Activated T-helper 1 cell treated with Interleukin-2 at 50 U/mL for 16 hours (primary cell): ENCODE measurements at places on chromosomes 7 and 10.
A peak's percentile ranks its signal among the peaks of the same experiment; 100 is the strongest.

- DNase-seq, result no peak
Measured at GRCh38 chr10:693506-693905, 4.0 kb upstream of the DIP2C start.

GRCh38 chr7:33554046-33554445, 351.3 kb upstream of the BMPER start:
- no peak for DNase-seq

DNA sequence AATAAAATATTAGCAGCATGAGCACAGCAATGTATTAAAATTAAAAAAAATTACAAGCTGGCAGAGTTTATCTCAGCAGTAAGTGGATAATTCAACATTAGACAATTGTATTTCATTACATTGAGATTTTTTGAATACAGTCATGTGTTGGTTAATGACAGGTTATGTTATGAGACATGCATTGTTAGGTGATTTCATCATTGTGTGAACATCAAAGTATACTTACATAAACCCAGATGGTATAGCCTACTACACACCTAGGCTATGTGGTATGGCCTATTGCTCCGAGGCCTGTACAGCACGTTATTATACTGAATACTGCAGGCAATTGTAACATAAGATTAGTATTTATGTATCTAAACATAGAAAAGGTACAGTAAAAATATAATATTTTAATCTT, 29.7 kb downstream of the CCDC6 start:
- no peak for DNase-seq

DNA sequence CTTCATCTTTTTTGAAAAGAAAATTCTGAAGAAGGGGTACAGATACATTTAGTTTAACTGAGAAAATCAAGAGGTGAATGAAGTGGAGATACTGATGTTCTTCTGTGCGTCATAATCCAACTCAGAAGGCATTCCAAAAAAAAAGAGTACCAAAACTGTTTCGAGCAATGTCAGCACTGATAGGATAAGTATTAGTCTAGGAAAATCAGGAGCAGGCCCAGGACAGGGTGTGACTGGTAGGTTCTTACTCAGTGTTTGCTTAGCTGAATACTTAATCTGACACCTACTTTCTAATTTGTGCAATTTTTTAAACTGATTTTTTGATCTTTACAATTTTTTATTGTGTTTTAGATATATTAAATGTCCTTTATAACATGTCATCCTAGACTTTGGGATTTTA, 4.3 kb downstream of the BZW2 start:
- DNase-seq, result no peak

DNA sequence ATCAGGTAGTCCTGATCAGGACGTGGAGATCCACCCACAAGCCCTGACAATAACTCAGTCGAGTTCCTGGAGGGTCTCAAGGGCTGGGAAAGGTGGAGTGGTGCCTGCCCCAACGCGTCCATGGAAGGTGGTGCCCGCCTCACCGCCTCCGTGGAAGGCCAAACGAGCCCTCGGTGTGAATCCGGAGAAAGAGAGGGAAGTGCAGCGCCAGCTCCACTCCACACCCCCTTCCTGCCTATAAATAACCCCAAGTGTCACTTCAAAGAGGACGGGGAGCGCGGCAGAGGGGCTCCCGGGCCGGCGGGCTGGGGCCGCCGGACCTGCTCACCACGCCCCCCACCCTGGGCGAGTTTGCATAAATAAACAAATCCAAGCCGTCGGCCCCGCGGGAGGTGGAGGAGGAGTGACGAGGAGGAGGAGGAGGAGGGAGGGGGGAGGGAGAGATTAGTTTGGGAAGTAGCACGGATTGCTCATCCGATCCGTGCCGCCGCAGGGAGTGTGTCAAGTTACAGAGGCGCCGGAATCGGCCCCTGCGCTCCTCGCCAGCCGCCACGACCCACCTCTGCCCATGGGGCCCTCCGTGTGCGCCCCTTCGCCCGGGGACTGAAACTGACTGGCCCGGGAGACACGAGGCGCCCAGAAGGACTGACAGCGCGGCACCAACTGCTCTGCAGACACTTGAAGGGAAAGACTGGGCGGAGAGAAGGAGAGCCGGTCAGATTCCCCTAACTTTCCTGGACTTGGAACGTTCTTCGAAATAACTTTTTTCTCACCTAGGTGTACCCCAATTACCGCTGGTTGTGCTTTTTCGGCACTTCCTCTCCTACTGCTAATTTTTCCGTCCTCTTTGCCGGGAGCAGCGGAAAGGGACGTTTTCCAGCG, at the start of gene COL13A1:
Gene COL13A1 (plus strand): TSS at position 473 of the 882 bp plus-strand sequence. CDS start 518 bp downstream, outside the sequence.
- no peak for DNase-seq

GRCh38 chr10:119197921-119198320, 9.4 kb upstream of the GRK5 start:
- no peak for DNase-seq

DNA sequence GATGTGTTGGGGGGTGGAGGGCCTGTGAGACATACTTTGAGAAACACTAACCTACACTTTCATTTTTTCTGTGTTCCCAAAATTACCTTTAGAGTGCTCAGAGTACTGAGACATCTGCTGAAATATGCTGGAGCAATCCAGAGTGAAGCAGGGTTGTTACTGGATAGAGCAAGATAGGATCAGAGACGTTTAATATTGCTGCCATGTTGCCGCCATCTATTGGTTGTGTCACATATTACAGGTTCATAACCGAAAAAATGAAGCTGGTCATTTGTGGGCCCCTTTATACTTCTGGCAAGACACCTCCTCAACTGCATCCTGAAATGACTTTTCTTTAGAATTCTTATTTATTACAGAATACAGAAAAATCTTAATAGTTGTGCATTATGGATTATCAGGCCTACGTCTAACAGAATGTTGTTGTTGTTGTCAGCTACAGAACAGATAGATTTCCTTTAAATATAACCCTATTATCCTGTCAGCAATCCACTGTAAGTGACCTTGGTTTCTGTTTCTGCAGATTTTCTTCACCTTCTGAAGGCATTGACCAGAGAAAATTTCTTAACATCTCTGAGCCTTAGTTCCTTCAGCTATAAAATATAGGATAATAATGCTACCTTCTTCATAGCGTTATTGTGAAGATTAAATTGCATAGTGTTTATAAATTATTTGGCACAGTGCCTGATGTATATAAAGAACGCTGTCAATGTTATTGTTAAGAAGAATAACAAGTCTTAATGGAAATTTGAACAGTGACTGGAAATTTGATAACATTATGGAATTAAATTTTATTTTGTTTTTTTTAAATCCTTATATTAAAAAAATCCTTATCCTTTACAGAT, 16.2 kb upstream of the DLD start:
- no peak for DNase-seq

DNA sequence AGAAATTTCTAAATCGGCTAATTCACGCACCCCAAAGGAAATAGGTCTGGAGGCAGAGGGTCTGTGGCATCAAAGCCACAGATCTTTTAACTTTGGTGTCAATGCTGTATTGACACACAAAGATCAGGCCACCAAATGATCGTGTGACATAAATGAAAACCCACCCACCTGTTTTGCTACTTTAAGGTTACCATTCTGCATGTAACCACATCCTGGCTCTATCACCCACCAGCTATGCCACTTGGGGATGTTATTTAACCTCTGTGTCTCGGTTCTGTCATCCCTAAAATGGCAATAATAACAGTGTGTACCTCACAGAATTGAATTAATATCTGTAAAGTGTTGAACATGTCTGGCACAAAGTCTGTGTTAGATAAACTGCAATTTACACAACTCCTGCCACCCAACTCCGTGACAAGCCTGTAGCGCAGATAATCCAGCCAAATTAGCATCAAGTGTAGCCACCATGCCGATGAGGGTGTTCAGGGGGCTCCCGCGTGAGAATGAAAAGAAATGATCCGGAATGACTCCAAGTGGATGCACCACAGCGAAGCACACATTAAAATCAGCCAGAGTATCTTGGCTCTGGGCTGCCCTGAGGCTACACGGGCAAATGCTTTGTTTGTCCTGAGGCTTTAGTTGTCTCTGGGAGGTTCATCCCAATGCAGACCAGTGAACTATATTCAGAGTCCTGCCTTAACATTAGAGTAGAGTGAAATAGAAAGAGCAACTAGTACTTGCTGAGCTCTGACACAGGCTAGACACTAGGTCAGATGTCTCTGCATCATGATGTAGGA, 158.4 kb upstream of the NEBL start:
- no peak for DNase-seq

- DNase-seq, result no peak
Measured at GRCh38 chr7:21429786-21430574, 2.1 kb downstream of the SP4 start.

GRCh38 chr10:131081376-131081775, 230.1 kb downstream of the TCERG1L start:
- no peak for DNase-seq

DNA sequence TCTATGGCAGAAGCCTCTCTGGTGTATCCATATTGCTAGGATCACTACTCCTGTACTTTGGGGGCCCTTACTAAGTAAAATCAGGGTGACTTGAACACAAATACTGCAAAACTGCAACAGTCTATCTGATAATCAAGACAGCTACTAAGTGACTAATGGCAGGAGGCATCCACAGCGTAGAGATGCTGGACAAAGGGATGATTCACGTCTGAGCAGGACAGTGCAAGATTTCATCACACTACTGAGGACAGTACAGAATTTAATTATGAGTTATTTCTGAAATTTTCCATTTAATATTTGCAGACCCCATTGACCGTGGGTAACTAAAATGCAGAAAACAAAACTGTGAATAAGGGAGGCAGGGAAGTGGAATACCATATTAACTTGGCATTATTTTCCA, 10.4 kb downstream of the CUL2 start:
- DNase-seq, result no peak

- no peak for DNase-seq
Measured at GRCh38 chr7:36971515-36972139, 247.3 kb upstream of the AOAH start.

DNA sequence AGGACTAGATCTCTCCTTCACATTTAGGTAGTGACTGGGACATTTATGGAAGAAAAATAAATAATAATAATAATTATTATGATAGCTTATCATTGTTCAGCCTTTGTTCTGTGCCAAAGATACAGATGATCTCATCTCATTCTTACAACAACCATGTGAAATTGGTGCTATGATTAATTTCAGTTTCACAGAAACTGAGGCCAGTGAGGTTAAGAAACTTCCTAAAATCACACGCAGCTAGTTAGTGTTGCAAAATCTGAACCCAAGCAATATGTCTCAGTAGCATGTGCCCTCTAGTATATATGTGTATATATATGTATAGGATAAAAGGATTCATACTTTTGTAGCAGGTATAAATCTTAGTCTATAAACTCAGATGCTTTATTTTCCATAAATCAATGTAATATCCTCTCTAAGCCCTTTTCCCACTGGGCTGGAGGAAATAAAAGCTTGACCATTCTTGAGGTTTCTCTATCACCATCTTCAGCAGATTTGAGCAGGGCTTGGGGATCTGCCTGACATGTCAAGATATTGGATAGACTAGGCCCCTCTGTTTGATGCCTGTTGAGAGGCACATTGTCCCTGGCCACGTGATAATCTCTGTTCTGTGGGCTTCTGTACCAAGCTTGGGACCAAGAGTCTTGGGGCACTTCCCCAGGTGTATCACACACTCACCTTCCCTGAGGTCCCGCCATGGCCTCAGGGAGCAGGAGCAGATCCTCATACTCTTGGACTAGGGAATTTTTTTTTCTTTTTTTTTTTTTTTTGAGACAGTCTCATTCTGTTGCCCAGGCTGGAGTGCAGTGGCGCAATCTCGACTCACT, 172.6 kb upstream of the NRP1 start:
- no peak for DNase-seq

DNA sequence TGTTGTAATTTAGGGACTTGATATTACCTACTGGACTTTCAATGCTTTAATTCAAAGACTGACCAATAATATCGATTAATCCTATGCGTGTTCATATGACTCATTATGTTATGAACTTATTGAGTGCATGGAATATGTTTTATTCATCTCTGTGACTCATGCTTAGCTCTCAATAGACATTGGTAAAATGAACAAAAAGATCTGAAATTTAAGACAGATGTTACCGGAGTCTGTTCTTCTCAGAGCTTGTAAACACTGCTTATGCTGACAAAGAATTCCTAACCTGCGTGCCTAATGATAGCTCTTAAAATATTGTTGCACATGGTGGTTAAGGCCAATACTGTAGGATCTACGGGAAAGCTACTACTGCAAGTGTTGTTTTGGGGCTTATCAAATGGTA, 131.5 kb upstream of the ACBD5 start:
- DNase-seq, result no peak

DNA sequence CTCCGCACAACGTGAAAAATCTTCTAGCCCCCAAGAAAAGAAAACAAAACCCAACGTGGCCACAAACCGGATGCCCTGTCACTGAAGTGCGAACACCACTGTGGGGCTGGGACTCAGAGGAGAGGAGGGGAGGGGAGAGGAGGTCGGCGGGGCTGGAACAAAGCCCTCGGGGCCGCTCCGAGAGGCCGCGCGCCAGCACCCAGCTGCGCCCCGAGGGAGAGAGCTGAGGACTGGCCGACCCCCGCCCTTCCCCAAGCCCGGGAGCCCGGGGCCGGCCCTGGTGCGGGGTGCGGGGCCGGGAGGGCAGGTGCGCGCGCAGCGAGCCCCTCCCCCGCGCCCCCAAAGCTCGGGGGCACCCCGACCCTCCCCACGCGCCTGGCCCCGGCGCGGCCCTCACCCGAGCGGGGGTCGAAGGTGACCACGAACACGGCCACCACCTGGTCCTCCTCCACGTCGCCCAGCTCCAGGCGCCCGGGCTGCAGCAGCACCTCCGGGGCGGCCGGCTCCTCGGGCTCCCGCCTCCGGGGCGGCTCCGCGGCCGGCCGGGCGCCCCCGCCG, 398 bp downstream of the DENND11 start:
- peak; percentile 55 for DNase-seq

DNA sequence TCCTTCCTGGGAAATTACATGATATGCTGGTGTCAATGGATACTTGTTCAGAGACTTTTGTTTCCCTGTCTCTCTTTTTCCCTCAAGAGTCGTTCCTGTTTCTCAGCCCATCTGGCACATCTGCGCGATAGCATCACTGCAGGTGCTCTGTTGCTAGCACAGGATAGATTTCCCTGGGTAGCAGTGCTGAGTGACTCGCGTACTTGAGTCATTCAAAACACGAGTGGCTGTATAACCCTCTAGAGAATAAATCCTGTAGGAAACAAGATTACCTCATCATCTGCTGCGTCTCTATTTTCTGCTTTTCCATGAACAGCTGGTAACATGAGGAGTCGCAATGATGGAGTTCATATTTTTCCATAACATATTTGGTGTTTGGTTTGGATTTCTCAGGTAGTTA, 452.0 kb upstream of the FZD8 start:
- no peak for DNase-seq

DNA sequence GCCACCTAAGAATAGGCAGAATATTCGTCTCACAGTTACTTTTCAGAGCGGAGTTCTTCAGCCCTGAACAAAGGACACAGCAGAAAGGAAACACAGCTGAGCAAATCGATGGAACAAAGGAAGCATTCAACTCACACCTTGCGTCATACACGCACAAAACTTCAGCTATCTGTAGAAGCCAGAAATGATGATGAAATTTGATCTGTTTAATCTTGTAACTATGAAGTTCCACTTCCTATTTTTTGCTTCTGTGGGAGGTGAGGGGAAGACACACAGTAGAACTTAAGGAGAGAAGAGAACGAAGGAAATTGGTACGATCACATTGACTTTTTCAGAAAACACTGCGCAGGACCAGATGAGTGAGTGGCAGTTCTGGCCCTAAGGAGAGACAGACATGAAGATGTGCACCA, 26.2 kb downstream of the FAM171A1 start:
- DNase-seq, result no peak

- DNase-seq, result no peak
Measured at GRCh38 chr7:155858521-155859061, 46.3 kb upstream of the SHH start.
